Glutamatergic neuron (in vitro differentiated cells): ENCODE measurements at places on chromosomes 5 and 9. TPM values are rescaled to one million over a fixed set of nuclear protein-coding genes. Genes with fewer than 3 reads are reported as not detected.
A peak's percentile ranks its signal among the peaks of the same experiment; 100 is the strongest.

DNA sequence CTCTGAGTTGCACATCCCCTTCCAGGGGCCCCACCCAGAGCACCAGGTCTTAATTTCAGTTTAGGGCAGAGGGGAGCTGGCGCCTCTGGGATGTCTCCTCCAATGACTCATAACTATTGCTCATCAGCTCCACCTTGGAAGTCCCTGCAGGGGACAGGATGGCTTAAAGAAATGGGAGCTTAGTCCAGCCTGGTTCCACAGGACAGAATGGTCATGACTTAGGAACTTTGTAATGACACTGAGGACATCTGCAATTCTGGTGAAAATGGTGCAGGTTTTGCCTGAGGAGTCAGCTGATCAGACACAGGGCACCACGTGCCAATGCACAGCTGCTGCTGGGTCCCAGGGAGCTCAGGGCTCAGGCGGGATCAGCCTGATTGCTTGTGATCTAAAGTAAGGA, 16.4 kb upstream of the PPP1R26 start:
- DNase-seq, result no peak

- DNase-seq, result no peak
These were observed 35.9 kb downstream of the SAXO1 start for GRCh38 chr9:18997151-18997550.

DNA sequence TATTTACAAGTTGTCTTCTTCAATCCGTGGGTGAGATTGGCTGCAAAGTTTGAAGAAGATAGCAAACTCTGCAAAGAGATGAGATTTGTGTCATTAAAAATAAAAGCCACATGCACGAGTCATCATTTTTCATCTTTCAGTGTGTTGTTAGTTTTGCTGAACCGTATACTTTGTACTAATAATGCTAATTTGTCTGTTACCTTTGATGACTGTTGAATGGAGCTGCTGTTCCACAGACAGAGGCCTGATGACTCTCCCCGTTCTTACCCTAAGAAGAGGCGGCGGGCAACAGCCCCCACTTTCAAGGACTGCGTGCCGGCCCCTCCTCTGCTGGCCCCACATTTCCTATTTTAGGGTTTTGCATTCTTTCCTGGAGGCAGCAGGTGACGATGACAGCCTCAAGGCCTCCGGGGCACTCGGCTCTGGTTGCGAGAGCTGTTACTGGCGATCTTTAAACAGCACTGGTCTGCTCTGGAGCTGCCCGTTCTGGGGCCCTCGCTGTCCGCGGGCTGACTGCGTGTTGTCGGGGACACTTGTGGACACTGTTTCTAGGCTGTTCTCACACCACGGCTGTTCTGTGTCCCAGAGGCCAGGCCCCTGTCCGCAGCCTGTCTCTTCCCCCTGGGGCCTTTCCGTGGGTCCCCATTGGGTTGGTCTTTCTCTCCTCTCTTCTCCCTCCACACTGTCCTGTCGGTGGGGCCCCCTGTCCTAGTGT, 35.1 kb downstream of the NDUFS6 start:
- no peak for DNase-seq

DNA sequence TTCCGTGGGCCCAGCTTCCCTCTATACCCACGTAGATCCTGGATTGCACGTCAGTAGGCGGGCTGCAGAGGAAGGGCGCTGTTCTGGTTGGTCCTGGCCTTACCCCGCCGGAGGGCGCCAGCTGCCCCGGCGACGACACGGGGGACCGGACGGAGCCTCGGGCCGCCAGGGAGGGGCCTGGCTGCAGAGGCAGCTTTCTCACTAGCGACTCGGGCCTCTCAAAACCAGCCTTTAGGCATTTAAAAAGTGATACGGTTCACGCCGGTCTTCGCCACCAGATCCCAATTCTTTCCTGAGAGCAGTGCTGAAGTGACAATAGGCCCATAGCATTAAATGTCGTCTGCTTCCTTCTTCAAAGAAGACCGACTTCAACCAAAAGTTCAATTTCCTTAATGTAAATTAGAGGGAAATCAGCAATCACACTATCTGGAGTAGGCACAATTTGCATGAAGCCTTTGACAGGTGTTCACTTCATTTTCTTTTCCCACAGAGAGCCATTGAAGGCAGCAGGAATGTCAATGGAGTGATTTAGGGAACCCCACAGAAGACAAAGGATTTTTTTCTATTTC, 17.6 kb upstream of the UBE2D2 start:
- peak; percentile 79 for DNase-seq

- no peak for DNase-seq
These were observed 74.0 kb downstream of the CHSY3 start for GRCh38 chr5:129978270-129978669.

DNA sequence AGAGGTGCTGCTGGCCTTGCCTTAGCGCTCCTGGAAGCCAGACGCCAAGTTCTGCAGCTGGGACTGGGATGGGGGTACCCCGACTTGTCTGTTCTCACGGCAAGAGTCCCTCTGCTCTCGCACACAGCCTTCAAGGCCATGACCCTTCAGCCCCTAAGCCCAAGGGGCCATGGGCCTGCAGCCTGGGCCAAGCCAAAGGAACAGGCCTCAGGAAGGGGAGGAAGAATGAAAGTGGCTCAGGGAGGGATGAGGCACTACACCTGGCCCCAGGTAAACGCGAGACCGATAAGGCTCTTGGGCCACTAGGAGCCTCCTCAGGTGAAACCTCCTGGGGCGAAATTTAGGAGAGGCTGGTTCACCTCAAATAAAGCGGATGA, 3.9 kb downstream of the EBF1 start:
- DNase-seq, result peak; percentile 34

DNA sequence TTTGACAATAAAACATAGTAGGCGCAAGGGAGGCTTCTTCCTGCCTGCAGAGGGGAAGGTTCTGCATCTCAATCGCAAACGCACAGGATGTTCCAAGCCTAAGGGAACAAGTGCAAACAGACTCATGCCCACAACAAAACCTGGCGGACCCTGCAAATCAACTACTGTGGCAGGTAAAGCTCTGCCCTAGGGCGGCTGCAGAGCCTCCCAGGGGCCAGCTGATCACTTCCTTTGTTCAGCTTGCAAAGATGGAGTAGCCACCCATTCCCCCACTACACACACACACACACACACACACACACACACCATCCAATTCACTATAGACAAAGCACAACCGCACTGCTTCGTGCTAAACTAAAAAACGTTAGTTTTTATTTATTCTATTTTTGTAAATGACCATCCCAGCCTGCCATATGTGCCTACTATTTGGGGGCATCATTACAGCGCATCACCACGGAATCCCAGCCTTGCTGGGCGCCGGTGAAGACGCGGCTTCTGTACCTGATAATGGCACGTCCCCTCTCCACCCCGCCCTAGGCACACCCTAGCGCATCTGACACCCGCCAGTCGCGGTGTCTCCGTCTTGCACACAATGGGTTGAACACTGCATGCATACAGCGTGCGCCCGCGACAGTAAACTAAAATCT, 57.6 kb downstream of the DPYSL3 start:
- peak; percentile 67 for DNase-seq

DNA sequence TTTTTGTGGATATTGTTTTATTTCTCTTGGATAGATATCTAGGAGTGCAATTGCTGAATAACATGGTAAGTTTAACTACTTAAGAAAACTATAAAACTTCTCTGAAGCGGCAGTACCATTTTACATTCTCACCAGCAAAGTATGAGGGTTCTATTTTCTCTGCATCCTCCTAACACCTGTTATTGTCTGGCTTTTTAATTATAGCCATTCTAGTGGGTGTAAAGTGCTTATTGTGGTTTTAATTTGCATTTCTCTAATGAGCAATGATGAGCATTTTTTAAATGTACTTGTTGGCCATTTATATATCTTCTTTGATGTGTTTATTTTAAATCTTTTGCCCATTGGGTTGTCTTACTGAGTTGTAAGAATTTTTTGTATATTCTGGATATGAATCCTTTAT, 28.7 kb downstream of the SMIM32 start:
- no peak for DNase-seq

GRCh38 chr5:54329731-54330709, 19.6 kb upstream of the ARL15 start:
- DNase-seq, result no peak

DNA sequence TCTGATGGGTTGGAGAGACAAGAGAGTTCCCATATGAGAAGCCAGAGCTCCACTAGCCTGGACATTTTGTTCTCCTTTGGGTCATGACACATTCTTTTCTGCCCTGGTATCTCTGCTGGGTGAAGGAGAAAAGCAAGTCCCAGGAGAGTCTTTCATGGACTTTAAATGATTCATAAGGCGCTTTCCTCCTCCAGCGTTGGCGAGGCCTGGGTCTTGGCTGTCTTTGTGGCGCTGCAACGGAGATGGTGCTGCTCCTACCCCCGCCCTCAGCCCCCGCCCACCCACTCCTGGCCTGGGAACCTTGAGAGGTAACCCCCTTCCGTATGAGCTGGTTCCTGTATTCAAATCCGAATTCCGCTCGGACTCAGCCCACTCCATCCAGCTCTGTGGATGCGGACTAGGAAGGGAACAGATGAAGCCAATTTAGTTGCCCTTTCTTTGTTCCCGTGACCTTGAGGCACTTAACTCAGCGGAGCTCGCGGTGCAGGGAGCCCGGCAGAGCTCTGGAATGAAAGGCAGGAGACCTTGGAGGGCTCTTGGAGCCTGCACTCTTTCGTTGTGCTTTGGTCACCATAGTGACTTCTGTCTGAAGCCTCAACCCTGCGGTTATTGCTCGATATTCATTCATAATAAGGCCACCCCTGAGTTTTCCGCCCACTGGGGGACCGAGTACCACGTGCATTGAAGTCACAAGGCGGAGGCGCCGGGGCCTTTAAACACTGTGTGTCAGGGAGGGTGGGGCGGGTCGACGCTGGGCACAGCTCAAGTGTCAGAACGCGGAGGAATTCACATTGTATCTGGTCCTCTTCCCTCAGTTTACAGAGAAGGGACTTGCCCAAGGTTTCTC, 14.0 kb upstream of the PWWP2A start:
- peak; percentile 27 for DNase-seq

The PCDHA13 gene
- total RNA-seq, result 10.2 TPM

The GHR gene
- not detected for total RNA-seq

The KCNN2 gene
- total RNA-seq, result 2.3 TPM

The LCN9 gene
- not detected for total RNA-seq
